ENCODE measurements at places on chromosomes 7 and 10.

GRCh38 chr7:432933-433332 lies 86.7 kb downstream of the PDGFA start:
- DNase-seq = no peak

GRCh38 chr7:147096629-147097028 lies 980.0 kb downstream of the CNTNAP2 start:
- DNase-seq = no peak

GRCh38 chr7:2937701-2938513 lies 93.8 kb upstream of the GNA12 start:
- no peak for DNase-seq

- no peak for DNase-seq
These were observed 51.4 kb upstream of the NFKB2 start for GRCh38 chr10:102344067-102344466.

- DNase-seq = no peak
These were observed 1397.6 kb downstream of the GATA3 start for GRCh38 chr10:9452056-9452455.

- DNase-seq = no peak
These were observed 44.6 kb upstream of the DLG5 start for GRCh38 chr10:77970869-77971803.

DNA sequence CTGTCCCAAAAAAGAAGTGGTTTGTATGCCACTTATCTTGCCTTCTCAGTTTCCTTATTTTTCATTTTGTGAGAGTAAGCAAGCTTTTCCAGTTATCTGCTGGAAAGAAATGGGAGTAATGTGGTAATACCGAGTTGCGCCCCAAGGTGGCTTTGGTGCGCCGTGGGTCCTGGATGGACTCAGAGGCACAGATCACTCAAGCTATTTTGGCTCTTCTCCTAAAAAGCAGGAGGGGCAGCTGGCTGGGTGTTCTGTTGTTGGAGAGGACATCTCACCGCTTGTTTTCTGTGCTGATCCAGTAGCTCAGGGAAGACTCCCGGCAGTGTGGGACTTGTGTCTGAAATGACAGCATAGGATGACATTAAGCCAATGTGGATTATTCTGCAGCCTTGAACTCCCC lies 16.4 kb downstream of the PRKRIP1 start:
- DNase-seq = no peak

GRCh38 chr7:26376175-26376917 lies 84.7 kb downstream of the SNX10 start:
- no peak for DNase-seq

GRCh38 chr10:116246263-116246662 lies 26.7 kb downstream of the GFRA1 start:
- no peak for DNase-seq

DNA sequence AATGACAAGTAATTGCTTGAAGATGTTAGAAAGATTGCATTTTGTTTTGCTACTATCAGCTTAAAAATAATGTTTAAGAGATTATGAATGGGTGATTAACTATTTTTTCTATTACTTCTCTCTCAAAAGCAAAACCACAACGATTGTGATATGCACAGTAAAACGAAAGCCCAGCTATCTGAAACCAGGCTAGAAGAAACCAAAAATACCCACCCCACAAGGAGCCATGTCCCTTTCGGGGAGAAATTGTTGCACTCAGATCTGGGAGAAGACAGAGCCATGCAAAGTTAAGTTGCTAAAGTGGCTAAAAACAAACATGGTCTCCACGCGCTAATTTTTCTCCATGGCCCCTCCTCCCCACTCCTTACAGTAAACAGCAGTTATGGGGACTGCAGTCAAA lies 173.6 kb downstream of the RPS24 start:
- DNase-seq = no peak

GRCh38 chr7:28165961-28166955 lies 14.3 kb downstream of the JAZF1 start:
- no peak for DNase-seq

- no peak for DNase-seq
These were observed 1.6 kb downstream of the C7orf25 start for GRCh38 chr7:42910306-42910705.

DNA sequence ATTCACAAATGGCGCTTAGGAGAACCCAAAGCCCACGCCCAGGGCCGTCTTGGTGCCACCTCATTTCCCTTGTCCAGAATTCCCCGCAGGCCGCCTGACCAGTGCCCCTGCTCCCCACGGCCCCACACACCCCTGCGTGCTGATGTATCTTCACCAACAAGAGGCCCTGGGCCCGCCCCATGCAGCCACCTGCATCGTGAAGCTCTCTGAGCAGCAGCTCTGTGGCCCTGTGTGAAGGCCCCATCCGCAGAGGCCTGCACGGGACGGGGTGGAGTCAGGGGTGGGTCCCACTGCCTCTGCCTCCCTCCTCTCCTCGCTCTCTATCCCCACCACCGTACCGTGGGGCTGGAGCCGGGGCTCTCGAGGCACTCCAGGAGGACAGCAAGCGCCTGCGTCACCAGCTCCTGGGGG lies 14.7 kb downstream of the BRAT1 start:
- DNase-seq = no peak

GRCh38 chr10:26970667-26971066 lies 109.9 kb upstream of the ABI1 start:
- no peak for DNase-seq

- DNase-seq = no peak
These were observed 57.8 kb downstream of the LGI1 start for GRCh38 chr10:93815304-93816096.

- no peak for DNase-seq
These were observed 55.5 kb upstream of the PTPN12 start for GRCh38 chr7:77481615-77482014.

- no peak for DNase-seq
These were observed 287.3 kb downstream of the SDK1 start for GRCh38 chr7:3588341-3588740.

DNA sequence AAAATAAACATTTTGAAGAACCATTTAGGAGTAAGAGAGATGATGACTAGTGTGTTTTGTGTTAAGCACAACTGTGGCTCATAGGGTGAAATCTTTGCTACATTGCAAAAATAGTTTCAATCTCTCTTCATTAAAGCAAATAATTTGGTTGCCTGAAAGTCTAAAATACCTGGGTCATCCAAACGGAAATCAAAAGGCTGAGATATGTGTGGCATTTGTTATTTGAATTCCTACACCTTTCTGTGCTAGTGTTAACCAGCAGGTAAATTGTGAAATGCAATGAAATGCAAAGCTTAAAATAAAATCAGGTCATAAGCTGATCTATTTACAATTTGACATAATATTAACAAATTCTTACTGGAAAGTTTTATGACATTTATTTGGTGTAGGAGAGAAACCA lies 40.9 kb upstream of the SEMA3E start:
- no peak for DNase-seq

DNA sequence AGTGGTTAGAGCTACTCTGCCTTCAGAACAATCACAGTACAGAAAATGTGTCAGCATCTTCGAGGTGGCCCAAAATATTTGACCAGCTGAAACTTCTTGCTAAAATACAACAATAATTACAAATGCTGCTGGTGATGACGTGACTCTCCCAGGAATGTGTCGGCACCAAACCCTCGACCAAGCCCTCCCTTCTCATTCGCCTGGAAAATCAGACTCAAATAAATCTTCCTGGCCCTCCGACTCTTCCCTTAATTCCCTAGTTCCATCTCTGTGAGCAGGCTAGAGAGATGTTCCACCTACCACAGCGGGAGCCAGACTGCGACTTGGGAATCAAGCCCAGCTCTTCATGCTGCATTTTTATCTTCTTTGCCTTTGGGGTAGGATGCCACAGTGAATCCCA lies 4.1 kb downstream of the PRSS2 start:
- no peak for DNase-seq

DNA sequence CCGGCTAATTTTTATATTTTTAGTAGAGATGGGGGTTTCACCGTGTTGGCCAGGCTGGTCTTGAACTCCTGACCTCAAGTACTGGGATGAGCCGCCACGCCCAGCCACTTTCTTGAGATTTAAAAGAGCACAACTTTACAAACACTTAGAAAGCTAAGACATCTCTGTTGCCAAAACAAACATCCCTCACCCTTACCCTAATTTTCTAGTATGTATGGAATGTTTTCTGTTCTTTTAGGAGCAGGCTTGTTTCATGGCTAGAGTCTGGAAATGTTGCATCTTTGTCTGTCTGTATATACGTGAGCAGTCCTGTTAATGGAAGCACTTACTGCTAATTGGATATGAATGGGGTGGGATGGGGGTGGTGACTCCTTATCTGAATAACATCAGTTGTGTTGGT lies 2.9 kb downstream of the OLAH start:
- DNase-seq = no peak

DNA sequence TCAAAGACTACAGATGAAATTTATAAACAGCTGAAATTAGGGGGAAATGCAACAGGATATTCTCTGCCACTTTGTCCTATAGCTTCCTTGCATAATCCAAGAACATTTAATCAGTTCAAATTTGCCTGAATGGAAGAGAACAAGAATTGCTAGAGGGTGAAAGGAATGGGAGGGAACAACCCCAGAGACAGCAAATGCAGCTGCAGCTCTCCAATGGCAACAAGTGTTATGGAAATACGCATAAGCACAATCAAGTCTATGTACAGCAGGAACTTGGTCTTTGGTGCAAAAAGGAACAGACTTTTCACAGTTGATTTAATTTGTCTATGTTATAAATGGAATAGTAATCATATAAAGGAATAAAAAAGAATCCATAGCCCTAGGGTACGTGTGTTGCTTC lies 269.0 kb upstream of the ETV1 start:
- DNase-seq = no peak

DNA sequence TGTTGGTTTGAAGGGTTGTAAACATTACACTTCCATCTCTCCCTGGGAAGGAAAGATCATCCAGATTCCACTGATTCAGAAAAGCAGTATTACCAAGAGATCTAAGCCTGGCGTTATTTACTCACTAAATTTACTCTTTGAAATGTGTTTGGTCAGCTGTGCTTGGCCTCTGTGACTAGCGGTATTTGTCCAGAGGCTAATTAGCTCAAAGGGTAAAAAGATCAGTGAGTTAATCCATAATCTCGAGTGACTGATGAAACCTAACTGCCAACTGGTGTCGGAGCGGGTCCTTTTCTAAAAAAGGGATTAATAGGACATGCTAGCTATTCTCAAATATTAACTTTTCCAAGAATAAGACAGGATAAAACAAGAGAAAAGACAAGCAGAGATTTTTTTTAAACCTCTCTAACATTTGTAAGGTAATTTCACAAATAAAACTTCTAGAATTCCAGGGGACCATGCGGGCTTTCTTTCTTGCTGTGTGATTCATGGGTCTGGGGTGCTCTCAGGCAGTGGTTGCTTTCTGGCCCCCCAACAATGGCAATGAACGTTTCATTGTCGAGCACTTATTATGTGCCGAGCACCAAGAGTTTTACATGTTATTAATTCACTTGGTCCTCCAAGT lies 247.3 kb upstream of the AOAH start:
- DNase-seq = no peak

- no peak for DNase-seq
These were observed 152.5 kb upstream of the ZNF32 start for GRCh38 chr10:43801140-43801539.

GRCh38 chr7:30266686-30267085 lies 17.7 kb upstream of the ZNRF2 start:
- no peak for DNase-seq

- no peak for DNase-seq
These were observed 167.4 kb upstream of the AHR start for GRCh38 chr7:17131060-17131345.

- no peak for DNase-seq
These were observed 26.1 kb downstream of the CREB3L2 start for GRCh38 chr7:137975768-137976167.

DNA sequence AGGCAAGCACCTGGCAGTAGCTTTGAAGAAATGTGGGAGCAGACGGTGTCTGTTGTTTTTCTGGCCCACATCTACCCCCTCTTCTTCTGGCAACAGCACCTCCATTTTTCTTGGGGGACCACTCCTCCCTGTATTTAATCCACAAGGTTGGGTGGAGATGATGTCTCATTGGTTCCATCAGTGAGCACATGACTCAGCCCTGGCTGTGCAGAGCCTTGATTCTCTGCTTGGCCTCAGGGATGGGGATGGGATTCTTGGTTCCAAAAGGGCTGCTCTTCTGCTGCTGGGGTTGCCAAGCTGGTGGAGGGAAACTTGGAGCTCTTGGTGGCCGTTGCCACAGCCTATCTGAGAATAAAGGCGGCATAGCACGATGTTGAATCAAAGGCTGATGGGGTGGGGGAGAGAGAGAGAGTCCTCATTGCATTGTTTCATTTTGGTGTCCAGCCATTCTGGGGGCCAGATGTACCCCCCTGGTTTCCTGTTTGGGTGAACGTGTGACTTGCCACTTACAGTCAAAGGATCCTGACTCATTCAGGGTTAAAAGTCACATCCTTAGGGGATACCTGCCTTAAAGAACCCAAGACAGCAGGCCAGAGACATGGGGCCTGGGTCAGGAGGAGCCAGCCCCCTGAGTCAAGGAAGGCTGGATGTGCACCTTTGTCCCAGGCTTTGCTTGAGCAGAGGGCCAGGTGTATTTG lies 25.9 kb downstream of the GRK5 start:
- no peak for DNase-seq

- no peak for DNase-seq
These were observed 25.6 kb downstream of the CASP7 start for GRCh38 chr10:113705344-113705652.

DNA sequence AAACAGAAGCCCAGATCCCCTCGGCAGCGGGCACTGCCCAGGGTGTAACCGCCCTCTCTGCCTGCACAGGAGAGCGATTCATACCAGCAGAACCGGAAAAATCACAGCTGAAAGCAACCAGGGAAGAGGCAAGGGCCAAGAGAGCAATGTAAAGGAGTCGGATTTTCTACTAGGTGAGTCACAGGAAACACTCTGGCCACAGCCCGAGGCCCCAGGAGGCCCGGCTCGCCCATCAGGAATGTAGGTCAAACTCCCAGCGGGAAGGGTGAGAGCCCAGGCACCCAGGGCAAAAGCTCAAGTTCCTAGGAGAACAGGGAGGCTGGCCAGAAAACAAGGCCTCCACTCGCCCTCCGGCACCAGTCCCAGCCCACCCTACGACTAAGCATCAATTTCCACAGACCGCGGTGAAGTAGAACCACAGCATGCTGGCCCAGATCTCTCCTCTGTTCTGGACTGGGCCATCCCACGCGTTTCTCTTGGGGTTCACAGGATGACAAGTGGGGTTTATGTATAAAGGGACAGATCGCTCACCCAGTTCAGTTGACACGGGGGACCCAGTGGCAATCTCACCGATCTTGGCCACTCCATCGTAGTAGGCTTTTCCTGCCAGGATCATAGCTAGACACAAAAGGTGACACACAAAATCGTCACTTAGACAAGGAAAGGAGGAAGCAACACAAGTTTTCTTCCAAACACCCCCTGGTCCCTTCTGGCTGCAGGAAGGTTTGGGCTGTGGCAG lies 46.2 kb downstream of the BAIAP2L1 start:
- no peak for DNase-seq

GRCh38 chr10:57983281-57983791 lies 284.4 kb downstream of the IPMK start:
- DNase-seq = no peak

- DNase-seq = no peak
These were observed at the start of gene GTF2IRD1 for GRCh38 chr7:74453322-74454011. TSS of gene GTF2IRD1 (plus strand) at chr7:74453906. CDS start at chr7:74508081, 54,175 bp downstream.

DNA sequence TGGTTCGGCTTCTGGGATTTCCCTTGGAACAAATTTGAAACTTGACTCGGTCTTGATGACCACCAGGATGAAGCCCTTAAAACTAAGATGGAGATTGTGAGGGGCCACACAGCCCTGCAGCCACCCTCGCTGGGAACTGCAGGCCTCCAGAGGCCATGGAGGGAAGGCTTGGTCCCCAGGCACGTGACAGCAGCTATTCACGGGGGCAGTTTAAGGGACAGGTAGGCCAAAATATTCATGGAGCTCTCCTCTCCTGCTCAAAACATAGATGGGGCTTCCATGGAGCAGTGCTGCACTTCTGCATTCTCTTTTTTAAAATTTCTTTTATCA lies 137.0 kb downstream of the ADCY1 start:
- no peak for DNase-seq

All from stimulated activated CD8-positive, alpha-beta memory T cell treated with anti-CD3 and anti-CD28 coated beads, Interleukin-4, amount 100 ng/mL, for 4 hours (primary cell).